ENCODE measurements at places on chromosomes 11 and 22.

GRCh38 chr11:6332066-6332465 lies 11.8 kb upstream of the CAVIN3 start:
- no peak for DNase-seq

GRCh38 chr11:66639066-66639813 lies 737 bp downstream of the RBM4 start:
- no peak for DNase-seq

GRCh38 chr11:116814502-116814901 lies 8.6 kb downstream of the APOA4 start:
- no peak for DNase-seq

DNA sequence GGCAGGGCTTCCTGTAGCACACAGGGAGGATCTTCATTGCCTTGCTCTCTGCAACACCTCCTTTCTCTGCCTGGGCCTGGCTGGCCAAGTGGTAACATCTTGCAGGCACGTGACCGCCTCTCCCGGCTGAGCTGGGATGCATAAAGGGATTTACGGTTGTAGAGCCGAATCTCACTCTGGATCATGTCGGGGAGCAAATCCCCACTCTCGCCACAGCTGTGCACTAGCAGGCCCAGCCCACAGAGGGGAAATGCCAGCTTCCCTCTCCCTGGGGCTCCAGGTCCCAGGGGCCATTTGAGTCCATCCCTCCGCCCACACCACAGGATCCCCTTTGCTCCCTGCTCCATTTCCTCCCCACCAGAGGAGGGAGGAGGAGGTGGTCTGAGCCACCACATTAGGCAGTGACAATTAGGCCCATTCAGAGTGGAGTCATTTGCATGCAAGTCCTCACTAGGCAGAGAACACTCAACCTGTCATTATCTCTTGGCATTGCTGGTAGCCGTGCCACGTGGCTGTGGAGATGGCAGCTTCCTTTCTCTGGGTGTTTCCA lies 196.7 kb downstream of the DSCAML1 start:
- DNase-seq = no peak

All from upper lobe of left lung (tissue), 6 donors.